ENCODE measurements at places on chromosomes 13 and 19.

DNA sequence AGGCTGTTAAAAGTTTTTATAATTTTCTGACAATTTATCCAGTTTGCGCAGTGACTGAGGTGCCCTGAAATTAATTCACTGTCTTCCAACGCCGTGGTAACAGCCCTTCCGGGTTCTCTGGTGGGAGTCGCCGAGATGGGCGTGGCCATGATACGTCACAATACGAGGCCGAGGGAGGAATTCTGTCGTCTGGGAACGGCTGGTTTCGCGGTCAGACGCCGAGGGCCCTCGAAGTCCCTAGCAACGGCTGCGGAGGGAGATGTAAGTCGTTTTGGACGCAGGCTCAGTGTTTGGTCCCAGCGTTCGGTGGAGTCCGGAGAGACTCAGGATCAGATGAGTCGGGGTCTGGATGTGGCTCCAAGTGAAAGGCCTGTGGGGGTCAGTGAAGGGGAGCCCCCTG lies 21.7 kb downstream of the ZNF613 start:
- no peak for DNase-seq

- no peak for DNase-seq
Observed at GRCh38 chr19:34997071-34997617, 3.0 kb upstream of the GRAMD1A start.

- no peak for DNase-seq
Observed at GRCh38 chr19:14978161-14978776, 1.4 kb downstream of the SLC1A6 start.

GRCh38 chr19:35135389-35135909 lies 590 bp upstream of the LGI4 start:
- peak; percentile 79 for DNase-seq

DNA sequence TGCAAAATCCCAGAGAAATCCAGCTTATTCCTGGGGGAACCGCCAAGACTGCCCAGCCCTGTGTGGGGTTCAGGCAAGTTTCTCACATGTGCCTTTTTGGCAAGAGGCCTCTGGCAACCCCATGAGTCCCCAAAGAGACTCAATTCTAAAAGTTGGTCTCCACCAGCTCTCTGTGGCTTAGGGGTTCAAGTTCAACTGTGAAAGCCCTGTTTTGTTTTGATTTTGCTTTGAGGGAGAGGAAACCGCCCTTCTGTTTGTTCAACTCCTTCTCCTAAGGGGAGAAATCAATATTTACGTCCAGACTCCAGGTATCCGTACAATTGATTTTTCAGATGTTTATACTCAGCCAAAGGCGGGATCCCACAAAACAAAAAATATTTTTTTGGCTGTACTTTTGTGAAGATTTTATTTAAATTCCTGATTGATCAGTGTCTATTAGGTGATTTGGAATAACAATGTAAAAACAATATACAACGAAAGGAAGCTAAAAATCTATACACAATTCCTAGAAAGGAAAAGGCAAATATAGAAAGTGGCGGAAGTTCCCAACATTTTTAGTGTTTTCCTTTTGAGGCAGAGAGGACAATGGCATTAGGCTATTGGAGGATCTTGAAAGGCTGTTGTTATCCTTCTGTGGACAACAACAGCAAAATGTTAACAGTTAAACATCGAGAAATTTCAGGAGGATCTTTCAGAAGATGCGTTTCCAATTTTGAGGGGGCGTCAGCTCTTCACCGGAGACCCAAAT lies 583 bp upstream of the LDLR start:
- no peak for DNase-seq

- DNase-seq, result no peak
Observed at GRCh38 chr13:81305928-81306327, 965.0 kb upstream of the SPRY2 start.

GRCh38 chr19:13150931-13151604 lies 857 bp downstream of the IER2 start:
- peak; percentile 27 for DNase-seq

GRCh38 chr13:52838433-52839107 lies 9.9 kb downstream of the PCDH8 start:
- DNase-seq, result no peak

- DNase-seq, result no peak
Observed at GRCh38 chr13:113245849-113246796, 36.7 kb downstream of the CUL4A start.

DNA sequence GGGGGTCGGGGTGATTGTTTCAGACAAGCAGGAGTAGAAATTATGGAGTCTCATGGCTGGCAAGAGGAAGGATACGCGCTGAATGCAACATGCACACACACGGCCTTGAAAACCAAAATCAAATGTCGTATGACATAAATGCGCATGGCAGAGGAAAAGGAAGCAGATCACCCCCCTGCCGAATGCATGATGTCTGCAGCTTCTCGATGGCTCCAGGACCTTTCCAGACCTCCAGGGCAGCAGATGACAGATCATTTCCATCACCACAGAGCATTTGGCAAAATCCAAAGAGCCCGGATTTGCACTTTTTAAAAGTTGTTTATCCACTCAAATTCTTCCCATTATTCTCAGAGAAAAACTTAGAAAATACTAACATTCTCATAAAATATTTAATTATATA lies 211.7 kb downstream of the NHLRC3 start:
- DNase-seq, result no peak

All from activated naive CD4-positive, alpha-beta T cell treated with anti-CD3 and anti-CD28 coated beads for 36 hours (primary cell).